ENCODE measurements at places on chromosomes 16 and 17.

- DNase-seq: no peak
These were observed 4.1 kb downstream of the MAP2K3 start for GRCh38 chr17:21288571-21289017.

DNA sequence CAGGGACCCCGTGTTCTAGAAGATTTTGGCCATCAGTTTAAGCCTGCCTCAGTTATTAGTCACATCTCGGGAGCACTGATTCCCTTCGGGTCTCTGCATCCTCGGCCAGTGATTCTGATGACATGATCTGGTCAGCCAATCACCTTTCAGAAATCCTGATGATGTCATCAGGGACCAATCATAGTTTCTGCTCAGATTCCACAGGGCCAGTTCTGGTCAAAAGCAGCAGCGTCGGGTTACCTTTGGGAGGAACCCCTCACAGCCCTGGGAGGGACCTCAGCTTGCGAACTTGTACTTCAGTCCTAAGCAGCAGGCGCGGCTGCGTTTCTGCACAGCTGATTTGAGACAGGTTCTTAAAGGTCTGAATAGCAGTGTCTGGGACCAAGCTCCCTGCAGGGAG is 13.9 kb downstream of the KDM8 start:
- DNase-seq: no peak

- no peak for DNase-seq
These were observed 79.5 kb upstream of the DOC2B start for GRCh38 chr17:260944-261343.

DNA sequence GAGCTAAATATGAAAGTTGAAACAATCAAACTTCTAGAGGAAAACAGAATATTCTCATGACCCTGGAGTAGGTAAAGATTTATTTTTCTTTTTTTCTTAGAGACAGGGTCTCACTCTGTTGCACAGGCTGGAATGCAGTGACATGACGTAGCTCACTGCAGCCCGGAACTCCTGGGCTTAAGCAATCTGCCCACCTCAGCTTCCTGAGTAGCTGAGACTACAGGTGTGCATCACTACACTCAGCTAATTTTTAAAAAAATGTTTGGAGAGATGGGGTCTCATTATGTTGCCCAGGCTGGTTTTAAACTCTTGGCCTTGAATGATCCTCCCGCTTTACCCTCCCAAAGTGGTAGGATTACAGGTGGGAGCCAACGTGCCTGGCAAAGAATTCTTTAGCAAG is 15.5 kb downstream of the IKZF3 start:
- DNase-seq: no peak

- no peak for DNase-seq
These were observed 5.9 kb downstream of the CHST5 start for GRCh38 chr16:75529959-75530358.

- DNase-seq: no peak
These were observed 128.3 kb upstream of the MYOCD start for GRCh38 chr17:12537436-12537835.

- DNase-seq: no peak
These were observed 773 bp downstream of the BLTP2 start for GRCh38 chr17:28643983-28644786.

- no peak for DNase-seq
These were observed 20.8 kb downstream of the C16orf74 start for GRCh38 chr16:85730186-85730465.

DNA sequence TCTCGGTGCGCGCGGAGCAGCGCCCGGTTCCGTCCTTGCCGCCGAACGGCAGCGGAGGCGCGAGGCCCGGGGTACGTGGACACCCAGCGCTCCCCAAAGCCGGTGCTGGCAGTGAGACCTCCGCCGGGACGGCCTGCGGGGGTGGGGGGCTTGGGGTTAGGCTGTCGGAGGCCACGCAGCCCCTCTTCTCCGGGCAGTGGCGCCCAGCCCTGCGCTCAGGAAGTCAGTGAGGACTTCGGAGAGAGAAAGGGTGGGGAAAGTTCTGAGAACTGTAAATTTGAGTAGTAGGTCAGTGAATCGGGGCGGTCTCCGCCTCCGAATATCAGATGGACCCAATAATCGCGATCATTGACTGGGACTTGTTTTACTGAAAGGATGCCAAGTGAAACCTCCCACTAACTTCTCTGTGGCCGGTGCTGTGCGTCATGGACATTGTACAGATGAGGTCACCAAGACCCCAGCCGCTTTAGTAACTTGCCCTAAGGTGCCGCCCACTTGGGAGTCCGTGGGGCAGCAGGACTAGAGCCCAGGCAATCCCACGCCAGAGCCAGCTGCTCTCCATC is 468 bp downstream of the IL4R start:
- DNase-seq: peak; percentile 55

- DNase-seq: no peak
These were observed 28.4 kb downstream of the MYH3 start for GRCh38 chr17:10628756-10629155.

GRCh38 chr17:27407916-27408864 is 48.1 kb upstream of the KSR1 start:
- peak; percentile 33 for DNase-seq

- no peak for DNase-seq
These were observed 9.1 kb downstream of the TIMP2 start for GRCh38 chr17:78915872-78916632.

DNA sequence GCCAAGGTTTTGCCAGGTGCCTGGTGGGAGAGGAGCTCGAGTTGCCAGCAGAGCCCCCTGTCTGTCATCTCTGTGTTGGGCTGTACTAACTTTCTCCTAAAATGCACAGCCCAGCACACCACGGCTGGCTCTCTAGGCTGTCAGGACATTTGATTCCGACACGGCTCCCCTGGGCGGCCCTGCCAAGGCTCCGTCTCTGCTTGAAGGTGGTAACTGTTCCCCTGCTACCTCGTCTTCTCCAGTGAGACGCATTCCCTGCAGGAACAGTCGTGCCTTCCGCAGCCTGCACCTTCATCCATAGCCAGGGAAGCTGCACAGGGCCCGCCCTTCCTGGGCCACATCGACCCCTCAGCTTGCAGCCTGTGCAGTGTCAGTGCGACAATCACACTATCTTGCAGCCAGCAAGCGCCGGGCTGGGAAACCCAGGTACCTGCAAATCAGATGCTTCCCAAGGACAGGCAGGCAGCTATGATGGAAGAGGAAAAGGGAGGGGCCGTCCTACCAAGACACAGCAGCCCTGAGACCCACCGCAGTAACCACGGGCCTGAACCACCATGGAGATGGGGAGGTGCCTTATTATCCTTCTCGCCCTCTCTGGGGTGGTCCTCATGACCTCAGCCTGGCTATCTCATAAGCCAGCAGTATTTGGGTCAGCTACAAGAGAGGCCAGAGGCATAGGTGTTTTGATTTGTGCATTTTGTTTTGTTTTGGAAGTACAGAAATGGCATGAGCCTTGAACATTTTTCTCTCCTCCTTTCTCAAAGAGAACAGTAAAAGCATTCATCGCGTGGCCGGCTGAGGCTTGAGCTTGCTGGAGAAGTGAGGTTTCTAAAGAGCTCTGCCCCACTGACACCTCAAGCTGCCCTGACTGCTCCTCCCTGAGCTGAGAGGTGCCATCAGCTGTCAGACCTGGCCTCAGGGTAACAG is 361.7 kb upstream of the TNRC6C start:
- no peak for DNase-seq

DNA sequence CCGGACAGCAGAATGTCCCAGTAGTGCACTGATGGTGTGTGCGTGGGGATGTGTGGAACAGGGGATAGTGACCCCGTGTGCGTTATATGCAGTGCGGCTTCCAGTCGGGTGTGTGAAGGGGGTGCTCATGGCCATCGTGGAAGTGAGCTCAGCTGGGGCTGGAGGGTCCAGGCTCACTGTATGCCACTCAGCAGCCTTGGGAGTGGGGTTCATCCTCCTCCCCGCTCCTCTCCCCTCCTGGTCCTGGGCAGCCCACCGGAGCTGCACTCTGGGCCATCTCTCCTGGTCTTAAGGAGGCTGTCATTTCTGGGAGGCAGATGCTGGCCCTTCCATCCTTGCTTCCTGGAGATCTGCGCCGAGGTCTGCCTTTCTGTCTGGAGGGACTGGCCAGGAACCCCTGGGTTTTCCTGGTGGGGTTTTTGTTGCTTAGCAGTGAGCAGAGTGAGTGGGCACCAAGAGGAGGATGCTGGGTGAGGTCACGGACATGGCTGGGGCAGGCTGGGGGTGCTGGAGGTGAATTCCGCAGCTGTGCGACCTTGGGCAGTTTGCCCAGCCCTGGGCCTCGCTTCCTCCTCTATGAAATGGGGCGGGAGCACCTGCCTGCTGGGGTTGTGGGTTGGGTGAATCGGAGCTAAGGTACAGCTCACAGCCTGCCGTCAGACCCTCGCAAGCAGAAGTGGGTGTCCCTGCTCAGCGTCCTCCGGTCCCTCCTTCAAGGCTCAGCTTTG is 164.1 kb downstream of the SEC14L1 start:
- DNase-seq: no peak

DNA sequence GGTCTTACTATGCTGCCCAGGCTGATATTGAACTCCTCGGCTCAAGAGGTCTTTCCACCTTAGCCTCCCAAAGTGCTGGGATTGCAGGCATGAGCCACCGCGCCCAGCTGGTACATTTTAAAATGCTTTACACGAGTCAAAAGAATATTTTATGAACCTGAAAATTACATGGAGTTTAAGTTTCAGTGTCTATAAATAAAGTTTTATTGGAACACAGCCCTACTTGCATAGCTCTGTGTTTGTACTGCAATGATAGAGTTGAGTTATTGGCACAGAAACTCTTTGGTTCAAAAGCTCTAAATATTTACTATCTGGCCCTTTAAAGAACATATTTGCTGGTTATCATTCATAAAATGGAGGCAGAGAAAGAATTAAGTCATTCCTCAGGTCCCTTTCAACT is 24.3 kb downstream of the MAP2K6 start:
- DNase-seq: no peak

GRCh38 chr17:49370971-49371834 is 9.2 kb upstream of the ZNF652 start:
- no peak for DNase-seq

DNA sequence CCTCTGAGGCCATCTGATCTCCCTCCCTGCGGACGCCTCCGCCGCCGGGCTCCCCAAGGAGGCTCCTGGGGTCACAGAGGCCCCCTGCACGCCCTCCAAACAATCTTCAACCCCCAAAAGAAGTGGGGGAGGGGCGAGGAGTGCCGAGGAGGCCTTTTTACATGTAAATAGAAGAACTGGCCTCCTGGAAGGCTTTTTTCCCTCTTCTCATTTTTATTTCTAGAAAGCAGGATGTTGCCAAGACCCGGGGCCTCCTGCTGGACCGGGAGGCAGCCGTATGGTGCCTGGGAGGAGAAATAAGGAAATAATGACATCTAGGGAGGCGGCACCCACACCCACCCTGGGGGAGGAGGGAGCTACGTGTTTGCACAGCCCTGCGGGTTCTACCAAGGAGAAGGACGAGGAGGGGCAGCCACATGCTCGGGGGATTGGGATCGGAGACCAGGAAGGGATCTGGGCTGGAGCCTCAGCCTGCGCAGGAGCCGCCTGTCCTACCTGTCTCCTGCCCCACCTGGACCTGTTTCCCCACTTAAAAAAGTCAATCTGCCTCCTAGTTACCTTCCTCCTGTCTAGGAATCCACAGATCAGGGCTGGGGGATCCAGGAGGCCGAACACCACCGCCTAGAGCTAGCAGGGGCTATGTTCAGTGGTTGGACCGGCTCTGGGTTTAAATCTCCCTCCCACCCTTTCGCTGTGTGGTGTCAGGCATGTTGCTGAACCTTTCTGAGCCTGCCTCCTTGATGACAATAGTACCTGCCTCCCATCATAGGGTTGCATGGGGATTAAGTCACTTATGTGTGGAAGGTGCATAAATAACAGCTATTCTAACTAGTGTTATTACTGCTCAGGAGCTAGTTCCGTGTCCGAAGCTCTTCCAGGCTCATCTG is 175.7 kb upstream of the GSE1 start:
- DNase-seq: no peak

All from HFF-Myc (cell line).